ENCODE measurements at places on chromosomes 6 and 20. TPM values are rescaled to one million over a fixed set of nuclear protein-coding genes. Genes with fewer than 3 reads are reported as not detected.

DNA sequence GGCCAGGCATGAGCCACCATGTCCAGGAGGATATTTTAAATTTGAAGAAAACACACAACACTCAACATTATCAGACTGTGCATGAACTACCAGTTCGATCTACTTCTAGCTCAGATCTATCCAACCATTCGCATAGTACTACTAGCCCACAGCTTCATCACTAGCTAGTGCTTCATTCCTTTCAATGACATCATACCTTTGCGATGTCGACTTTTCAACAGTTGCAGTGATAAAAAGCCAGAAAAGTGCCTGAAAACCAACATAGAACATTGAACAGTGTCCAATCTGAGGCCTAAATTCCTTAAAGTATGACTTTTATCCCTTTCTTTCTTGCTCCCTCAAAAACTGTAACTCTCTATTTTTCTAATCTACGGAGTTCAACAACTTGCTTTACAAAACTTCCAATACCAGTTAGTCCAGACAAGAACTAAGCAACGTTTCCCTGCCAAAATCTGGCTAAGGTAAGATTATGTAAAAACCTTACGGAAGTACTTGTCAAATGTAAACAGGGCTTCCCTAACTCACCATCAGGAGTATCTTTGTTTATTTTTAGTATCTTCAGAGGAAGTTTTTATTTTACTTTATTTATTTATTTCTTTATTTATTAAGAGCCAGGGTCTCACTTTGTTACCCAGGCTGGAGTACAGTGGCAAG is 434.0 kb upstream of the JARID2 start:
- no peak for DNase-seq

The COL12A1 gene
- 309 TPM for total RNA-seq

The SLC17A2 gene
- not detected for total RNA-seq

DNA sequence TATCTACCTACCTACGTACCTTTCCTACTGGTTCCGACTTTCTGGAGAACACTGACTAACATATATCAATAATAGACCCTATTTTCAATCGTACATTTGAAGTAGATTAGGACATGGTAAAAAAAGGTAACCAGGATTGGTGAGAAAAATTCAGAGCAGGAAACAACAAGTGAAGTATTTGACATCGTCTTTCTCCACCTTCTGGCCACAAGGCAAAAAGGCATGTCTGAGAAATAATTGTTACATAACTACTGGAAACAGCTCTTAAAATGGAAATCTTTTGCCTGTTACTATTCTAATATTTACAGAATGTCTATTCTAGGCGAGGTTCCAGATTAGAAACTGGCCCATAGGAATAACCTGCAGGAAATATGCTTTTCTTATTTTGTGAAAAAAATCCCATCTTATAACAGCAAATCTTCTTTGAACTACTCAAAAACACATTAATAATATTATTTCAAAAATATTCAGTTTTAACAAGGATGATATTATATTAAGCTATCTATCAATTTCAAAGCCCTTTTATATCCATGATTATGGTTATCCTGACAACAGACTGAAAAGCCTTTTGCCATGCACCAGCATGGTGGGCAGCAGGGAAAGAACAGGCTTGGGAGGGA is 80.8 kb downstream of the RCAN2 start:
- DNase-seq: no peak

The SOX18 gene
- total RNA-seq: 16.8 TPM

DNA sequence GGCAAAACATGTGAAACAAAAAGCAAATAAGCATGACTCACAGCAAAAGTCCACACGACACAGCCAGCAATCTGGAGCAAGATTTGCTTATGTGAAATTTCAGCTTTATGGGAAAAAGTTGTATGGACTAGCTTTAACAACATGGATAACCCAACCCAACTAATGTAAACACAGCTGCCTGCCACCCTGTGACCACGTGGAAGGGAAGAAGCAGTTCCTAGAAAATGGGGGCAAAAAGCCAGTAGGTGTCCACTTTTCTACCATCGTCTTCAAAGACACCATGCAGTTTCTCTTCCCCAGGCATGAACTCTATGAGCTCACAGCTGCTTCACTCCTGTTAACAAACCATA is 425.4 kb upstream of the RNF217 start:
- no peak for DNase-seq

DNA sequence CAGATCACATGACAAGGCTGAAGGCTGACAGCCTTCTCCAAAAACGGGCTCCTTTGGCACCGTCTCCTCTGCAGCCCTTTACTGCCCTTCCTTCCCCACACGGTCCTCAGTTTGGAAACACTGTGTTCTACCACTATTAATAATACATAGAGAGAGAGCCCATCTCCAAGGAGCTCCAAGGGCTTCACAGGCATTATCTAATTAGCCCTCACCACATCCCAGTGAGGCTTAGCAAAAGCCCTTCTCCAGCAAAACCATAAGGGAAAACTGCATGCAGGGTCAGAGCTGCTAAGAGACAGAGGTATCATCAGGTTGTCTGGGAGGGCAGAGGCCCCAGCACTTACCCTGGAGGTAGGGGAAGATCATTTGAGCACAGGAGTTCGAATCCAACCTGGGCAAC is 169.3 kb upstream of the JARID2 start:
- no peak for DNase-seq

- DNase-seq: no peak
Observed at GRCh38 chr6:138945354-138945753, 42.7 kb downstream of the REPS1 start.

The HLA-DMA gene
- 19.1 TPM for total RNA-seq

The CLPSL2 gene
- total RNA-seq: not detected

DNA sequence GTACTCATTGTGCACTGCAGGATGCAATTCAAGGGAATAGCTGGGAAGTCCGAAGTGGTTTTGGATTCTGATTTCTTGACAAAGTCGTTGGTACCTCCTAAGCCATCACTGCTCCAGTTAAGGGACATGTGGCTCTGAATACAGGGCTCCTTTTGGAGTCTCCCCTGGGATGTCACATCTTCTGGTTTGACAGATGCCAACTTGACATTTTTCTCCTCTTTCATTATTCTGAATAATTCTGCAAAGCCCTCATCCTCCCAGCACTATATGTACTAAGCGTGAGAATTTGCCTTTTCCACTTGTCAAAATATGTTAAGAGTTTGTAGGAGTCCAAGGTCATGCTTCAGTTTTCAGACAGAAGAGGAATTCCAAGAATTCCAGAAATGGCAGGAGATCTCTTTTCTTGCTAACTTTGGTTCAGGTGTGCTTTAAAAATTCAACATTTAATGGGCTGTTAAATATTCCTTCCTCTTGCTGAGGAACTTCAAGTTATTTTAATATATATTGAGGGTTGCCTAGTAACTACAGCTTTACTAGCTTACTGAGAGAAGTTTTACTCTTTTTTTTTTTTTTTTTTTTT is 38.7 kb downstream of the DOK5 start:
- no peak for DNase-seq

- no peak for DNase-seq
Observed at GRCh38 chr20:44388466-44389023, 33.0 kb downstream of the HNF4A start.

DNA sequence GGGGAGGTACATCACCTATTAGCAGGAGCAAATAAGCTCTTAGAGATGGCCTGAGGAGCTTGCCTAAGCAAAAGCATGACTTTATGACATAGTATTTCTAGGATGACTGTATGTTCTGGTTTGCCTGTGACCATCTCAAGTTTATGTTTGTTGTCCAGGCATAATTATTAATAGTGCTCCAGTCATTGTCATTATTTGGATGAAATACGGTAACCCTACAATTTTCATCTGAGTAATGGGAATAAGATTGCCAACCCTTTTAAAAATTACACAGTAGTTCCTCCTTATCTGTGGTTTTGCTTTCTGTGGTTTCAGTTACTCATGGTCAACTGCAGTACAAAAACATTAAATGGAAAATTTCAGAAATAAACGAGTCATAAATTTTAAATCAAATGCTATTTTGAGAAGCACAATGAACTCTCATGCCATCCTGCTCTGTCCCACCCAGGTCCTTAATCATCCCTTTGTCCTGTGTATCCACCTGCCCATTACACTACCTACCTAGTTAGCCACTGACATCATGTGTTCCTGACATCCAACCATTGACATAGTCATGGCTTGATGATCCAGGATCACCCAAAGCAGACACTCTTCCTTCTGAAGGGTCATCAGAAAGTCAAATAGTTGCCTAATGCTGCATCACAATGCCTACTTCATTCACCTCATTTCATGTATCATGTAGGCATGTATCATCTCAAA is 27.0 kb upstream of the TFB1M start:
- no peak for DNase-seq

DNA sequence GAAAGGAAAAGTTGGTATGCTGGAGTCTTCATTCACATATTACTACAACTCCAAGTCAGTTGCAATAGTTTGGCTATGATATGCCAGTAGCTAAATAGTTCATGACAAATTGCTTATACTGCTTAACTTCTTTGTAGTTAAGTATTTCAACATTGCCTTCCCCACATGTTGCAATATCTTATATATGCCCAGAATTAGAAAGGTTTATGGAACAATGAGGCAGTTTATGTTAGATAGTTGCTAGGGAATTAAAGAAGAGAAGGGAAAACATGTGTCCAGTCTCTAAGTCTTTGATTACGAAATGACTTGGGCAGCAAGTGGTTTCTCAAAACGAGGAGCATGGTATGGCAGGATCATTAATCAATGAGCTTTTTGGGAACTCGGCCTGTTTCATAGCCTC is 145.8 kb downstream of the PLCB4 start:
- no peak for DNase-seq

GRCh38 chr6:29516108-29516507 is 28.4 kb upstream of the MAS1L start:
- no peak for DNase-seq

- DNase-seq: no peak
Observed at GRCh38 chr20:14700639-14700960, 363.2 kb upstream of the FLRT3 start.

GRCh38 chr6:6368684-6369052 is 48.2 kb upstream of the F13A1 start:
- no peak for DNase-seq

The GRIK2 gene
- 1.8 TPM for total RNA-seq

- no peak for DNase-seq
Observed at GRCh38 chr6:80744213-80744612, 637.7 kb downstream of the BCKDHB start.

DNA sequence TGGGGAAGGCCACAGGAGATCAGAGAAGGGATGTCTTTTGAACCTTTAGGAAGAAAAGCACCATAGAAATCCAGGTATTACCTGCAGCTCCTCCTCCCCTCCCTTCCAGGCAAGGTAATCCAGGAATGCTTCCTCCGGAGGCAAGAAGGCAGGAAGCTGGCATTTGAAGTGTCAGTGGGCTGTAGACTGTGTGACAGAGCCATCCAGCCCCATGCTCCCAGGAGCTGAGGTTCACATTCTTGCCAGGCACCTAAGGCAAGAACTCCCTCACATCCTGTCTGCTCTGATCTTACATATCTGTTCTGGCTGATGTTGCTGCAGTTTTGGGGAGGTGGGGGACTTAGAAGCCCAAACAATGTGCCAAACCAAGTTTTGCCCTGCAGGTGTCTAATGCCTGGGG is 27.8 kb upstream of the SCUBE3 start:
- no peak for DNase-seq

The LINC00237 gene
- total RNA-seq: not detected

DNA sequence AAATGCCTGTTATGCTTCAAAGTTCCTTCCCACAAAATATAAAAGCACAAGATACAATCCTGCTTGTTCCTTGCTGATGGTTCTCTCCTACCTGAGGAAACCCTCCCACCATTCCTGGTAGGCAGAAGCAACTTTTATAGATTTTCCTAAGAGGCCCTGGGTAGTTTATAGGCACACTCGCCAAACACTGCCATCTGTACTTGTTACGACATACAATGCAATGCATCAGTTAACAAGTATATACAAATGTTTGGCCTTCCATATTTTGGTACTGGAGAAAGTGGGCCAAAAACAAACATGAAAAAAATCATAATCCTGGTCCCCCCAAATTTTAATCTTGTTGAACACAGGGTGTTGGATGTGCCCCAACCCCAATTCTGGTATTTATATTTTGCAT is 16.6 kb downstream of the MCM9 start:
- no peak for DNase-seq

DNA sequence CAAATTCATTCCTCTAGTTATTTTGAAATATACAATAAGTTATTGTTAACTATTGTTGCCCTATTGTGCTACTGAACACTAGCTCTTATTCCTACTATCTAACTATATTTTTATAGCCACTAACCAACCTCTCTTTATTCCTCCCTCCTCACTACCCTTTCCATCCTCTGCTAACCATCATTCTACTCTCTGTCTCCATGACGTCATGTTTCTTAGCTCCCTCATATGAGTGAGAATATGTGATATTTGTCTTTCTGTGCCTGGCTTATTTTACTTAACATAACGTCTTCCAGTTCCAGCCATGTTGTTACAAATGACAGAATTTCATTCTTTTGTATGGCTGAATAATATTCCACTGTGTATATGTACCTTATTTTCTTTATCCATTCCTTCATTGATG is 95.3 kb downstream of the ATXN1 start:
- no peak for DNase-seq

The REV3L gene
- 38.9 TPM for total RNA-seq

- DNase-seq: no peak
Observed at GRCh38 chr20:35300469-35301262, 8.4 kb upstream of the FAM83C start.

DNA sequence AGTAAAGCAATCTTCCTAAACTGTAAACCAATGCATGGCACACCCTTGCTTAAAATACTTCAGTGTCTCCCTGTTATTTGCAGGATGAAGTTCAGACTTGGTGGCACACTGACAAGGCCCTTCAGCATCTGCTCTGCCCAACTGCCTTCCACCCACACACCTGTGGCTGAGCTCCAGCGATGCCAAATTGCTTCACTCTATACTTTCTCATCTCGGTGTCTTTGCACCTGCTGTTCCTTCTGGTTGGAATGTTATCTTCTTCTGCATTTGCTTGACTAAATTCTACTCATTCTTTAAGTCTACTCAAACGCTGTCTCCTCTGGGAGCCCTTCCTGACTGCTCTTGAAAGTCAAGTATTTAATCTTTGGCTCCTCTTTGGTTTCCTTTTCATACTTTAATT is 100.1 kb upstream of the SUPT3H start:
- DNase-seq: no peak

DNA sequence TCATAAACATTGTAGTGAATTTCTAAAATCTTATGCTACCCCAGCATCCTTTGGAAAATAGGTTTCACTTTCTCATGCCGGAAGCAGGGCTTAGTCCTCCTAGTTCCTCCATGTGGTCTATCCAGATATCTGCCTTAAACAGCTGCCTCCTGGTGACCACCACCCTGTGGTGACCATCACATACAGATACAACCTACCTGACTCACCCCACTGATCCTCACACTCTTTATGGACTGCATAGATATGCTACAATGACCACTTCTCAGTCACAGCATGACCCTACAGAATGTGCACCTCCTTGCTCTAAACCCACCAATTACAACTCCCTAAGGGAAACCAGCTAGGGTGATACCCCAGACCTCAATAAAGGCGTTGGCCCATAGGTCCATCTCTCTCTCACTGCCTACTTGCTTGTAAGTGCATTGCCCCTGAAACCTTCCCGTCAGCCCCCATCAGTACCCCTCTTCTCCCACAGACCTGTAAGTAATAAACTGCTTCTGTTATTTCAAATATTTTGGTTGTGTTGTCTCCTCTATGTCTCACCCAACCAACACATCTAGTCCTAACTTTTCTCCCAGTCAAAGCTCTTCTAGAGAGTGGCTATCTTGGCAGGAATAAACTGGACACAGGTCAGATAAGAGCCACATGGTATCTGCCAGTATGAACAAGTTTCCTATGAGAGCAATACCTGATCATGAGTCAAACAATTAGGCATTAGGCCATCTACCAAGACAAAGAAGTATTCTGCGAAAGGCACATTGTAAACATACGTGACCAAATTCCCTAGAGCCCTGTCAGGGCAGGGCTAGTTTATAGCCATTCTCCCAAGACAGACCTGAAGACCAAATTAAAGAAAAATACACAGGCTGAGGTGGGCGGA is 39.4 kb upstream of the PLEKHG1 start:
- DNase-seq: no peak

The RALY gene
- 118 TPM for total RNA-seq
